ENCODE measurements at places on chromosomes 1 and 21.

GRCh38 chr1:35683012-35683411, 35.7 kb downstream of the C1orf216 start:
- DNase-seq = no peak

DNA sequence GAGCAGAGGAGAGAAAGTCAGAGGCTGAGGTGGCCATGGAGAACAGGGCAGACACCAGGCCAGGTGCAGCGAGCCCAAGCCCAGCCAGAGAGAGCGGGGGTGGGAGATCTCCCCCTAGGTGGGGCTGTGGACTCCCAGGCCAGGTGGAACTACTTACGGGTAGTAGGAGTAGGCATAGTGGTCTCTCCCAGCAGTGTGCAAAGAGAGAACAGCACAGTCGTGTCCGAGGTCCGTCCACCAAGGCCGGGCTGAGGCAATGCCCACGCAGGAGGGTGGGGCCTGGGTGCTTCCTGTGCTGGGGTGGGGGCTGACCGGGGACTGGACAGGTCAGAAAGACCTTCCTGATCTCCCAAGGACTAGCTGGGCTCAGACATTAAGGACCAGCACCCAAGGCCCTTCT, 263.7 kb downstream of the PTPRU start:
- no peak for DNase-seq

DNA sequence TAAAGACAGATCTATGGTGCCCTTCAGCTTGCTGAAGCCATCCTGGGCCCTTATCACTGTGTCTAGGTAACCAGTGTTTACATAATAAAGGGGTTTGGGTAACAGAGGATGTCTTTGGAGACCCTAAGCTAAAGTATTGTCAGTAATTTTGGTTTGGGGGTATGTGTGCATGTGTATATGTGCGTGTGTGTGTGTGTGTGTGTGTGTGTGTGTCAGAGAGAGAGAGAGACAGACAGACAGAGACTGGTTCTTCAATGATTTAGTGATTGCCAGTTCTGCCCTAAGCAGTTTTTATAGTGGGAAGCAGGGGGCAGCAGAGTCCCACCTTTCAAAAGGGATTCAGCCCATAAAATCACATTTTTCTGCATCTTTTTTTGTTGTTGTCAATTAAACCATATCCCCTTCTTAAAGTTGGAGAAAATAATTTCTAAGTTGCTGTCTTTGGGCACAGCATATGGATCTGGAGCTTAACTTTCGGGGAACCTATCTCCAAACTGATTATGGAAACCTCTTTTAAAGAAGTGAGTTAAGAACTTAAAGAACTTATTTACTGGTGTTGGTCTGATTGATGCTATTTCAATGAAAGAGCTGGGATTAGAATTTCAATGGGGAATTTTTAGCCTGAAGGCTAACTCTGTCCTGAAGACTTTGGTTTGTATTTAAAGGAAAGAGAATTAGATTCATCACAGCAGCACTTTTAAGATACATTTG, 51.1 kb downstream of the ZNF326 start:
- DNase-seq = no peak

- no peak for DNase-seq
Measured at GRCh38 chr1:55592122-55592521, 377.0 kb upstream of the USP24 start.

- no peak for DNase-seq
Measured at GRCh38 chr1:220550811-220551399, 23.0 kb downstream of the MARK1 start.

DNA sequence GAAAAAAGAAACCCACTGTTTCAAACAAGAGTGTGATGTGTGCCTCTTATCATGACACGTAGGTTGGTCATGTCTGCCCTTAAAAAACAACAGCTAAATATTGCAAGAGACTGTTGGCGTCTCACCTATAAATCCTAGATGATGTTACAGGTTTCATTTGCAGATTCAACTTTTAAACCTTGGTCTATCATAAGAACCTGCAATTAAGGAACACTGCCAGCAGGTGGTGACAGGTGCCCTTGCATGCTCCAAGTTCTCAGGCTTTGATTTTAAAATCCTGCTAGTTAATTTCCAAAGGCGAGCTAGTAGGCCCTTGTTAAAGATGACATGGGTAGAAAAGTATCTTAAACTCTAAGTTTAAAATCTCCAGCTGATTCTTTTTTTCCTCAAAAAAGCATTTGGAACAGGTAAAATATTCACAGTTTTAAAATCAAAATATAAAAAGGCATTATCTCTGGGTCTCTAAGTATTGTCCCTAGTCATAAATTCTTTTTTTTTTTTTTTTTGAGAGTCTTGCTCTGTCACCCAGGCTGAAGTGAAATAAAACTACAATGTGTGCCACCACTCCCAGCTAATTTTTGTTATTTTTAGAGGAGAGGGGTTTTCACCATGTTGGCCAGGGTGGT, 39.1 kb downstream of the CLSTN1 start:
- DNase-seq = no peak

GRCh38 chr1:227943381-227944089, 4.2 kb downstream of the WNT9A start:
- no peak for DNase-seq

DNA sequence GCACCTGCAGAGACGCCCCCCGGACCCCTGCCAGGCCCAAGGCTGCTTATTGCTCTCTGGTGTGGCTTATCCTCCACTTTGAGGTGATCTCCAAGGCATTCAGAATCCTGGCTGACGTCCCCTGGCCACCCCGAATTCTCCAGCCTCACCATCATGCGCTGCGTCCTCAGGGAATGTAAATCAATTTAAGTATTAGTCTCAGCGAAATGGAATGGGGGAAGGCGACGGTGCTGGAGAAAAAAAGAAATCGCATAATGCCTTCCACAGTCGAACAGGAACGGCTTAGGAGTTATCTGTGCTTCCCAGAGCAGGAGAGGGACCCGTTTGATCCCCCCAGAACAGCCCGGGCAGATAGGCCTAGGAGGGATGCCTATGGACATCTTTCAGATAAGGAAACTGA, 2.9 kb downstream of the EPHA8 start:
- DNase-seq = no peak

DNA sequence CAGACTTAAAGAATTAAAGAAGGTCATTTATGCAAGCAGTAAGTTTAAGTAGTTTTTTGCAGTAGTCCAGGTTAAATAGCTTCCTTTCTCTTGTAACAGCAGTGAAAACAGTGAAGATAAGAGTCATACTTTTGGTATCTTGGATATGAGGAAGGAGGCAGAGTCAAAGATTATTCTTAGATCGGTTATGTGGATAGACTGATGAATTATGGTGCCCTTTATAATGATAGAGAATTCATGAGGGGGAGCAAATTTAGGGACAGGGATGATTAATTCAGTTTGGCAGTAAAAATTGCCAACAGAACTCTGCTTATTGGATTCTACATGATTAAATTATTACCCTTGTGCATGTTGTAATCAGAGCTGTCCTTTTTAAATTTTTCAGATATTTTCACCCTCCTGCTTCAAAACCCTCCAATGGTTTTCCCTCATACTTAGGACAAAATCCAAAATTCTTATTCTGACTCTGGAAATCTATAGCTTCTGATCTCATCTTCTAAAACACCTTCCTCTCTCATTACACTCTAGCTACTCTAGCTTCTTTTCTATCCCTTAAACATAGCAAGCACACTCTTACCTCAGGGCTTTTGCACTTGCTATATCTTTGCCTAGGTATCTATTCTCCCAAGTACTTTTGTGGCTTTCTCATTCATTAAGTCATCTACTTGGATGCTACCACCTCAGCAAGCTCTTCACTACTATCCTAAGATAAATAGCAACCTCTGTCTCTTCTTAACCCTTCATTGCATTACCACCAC, 79.8 kb downstream of the PKN2 start:
- no peak for DNase-seq

GRCh38 chr1:50667710-50668356, 244.6 kb upstream of the DMRTA2 start:
- DNase-seq = no peak

- no peak for DNase-seq
Measured at GRCh38 chr1:56824938-56825337, 5.7 kb upstream of the FYB2 start.

DNA sequence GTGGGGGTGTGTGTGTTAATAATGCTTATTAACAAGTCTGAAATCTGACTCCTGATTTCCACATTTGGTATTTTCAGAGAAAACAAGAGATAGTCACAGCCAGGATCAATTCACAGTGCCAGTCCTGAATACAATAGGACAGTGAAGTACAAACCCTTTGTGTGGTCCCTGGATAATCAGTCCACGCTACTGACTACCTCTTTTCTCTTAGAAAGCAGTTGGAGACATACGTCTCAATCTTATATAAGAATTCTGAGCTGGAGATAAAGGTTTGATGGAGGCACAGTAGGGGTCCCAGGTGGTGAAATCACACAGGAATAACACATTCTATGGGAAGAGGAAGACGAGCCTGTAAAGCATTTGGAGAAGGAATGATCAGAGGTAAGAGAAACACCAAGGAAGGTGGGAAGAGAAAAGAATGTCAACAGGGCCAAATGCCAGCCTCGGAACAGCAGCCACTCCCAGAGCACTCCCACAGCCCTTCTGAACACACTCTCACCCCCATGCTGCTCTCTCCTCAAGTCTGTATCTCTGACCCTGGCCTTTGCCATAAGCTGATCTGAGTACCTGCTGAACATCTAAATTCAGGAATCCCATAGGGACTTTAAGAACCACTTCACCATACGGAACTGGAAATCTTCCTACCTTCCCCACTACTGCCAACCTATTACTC, 48.6 kb downstream of the TRAF5 start:
- no peak for DNase-seq

DNA sequence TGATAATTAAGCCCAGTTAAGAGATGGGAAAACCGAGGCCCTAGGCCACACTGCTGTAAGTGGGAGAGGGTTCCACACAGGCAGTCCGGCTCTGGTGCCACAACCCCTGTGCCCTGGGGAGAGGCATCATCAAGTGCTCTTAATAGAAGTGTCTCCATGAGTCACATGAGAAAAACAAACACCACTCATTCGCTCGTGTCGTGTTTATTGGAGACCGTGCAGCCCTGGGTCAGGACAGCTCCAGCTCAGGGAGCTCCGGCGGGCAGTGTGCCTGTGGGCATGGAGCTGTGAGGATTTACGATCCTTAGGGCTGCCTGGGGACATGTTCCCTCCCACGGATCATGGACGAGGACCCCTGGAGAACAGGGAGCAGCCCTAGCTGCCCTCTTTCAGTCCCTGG, 658.5 kb downstream of the AJAP1 start:
- DNase-seq = no peak

DNA sequence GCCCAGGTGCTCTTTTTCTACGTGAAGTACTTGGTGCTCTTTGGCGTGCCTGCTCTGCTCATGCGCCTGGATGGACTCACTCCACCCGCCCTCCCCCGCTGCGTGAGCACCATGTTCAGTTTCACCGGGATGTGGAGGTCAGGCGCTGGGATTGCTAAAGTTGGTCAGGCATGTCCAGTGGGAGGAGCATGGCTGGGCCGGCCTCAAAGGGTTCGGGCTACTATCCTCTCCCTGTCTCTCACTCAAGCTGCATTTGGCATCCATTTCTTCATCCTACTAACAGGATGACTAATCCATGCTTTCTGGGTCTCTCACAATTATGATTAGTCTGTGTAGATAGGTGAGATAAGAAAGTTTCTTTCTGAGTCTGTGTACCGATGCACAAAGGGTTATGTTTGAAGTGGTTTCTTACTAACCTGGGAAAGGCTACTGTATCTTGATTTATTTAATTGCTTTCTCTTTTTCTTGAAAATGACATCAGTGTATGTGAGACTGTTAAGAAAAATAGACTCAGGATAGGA, 135.9 kb downstream of the HHAT start:
- DNase-seq = no peak

DNA sequence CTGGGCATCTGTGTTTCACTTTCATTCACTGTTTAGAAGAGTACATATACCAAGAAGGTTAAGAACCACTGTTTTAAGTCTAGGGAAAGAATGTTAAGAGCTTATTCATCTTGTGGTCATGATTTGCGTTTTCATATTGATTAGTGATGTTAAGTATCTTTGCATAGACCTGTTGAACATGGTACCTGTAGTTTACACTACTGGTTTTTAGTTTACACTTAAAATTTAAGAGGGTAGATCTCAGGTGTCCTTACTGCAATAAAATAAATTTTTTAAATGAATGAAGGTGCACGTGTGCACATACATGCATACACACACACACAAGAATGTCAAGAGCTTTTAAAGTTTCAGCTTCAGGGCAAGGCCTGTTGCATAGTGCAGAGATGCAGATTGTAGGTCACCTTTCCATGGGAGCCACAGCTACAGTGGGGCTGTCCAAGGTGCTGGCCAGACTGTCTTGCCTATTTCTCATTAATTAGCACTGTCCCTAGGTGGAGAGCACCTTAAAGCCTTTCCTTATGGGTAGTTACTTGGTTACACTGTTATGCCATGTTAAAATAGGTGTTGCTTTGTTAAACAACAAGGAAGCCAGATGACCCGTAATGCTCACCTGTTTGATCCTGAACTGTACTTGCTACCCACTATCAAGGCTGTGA, 543.0 kb upstream of the DAB1 start:
- no peak for DNase-seq

DNA sequence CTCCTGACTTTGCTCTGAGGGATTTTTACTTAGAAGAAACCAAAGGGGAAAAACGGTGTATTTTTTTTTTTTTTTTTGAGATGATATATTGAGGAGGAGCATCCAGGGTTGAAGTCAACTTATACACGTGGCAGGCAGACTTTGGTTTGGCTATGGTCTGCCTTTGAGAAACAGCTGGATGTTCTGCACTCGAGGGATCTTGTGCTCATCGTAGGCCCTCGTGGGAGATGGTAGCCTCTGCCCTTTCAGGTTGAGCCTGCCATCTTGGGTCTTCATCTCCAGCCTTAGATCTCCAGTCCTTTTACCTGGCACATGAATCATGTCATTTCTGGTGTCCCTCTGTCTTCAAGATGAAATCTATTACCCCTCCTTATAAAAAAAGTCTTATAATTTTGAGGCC, 67.1 kb upstream of the UBE2U start:
- no peak for DNase-seq

- DNase-seq = no peak
Measured at GRCh38 chr1:64302971-64303370, 99.5 kb downstream of the UBE2U start.

DNA sequence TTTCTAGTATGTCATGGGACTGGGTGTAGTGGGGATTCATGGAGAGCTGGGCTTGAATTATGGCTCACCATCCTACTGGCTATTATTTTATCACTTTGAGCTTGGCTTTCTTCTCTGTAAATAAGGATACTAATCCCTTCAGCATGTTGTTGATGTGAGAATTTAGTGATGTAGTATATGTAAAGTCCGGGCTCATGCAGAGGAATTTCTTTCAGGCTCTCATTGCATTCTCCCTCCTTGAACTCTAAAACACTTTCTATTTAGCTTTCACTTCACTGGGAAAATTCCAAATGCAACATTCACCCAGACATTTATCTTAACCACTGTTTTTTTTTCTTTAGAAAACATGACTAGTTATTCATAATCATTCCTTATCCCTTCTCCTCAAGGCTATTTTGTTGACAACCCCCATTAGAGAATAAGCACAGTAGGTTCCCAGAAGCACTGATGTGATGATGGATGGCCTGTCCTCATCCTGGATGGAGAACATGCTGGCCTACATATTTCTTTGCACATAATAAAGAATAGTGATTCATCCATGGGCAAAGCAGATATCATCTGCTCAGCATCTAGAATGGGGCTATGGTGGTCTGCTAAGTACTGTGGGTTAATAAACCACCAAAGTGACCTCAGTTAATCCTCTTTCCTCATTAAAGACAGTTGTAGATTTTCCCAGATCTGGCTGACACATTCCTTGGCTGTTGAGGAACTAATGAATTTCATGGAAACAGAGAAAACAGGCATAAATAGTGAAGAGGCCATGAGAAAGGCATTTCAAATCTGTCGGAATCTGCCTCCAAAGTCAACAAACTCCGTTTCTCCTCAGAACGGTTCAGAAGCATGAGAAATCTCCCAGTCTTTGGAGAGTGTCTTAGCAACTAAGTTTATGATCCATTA, 68.0 kb upstream of the CYP2J2 start:
- no peak for DNase-seq

Data from esophagus squamous epithelium (tissue), 5 donors.